ENCODE measurements at places on chromosomes 5 and 9.

DNA sequence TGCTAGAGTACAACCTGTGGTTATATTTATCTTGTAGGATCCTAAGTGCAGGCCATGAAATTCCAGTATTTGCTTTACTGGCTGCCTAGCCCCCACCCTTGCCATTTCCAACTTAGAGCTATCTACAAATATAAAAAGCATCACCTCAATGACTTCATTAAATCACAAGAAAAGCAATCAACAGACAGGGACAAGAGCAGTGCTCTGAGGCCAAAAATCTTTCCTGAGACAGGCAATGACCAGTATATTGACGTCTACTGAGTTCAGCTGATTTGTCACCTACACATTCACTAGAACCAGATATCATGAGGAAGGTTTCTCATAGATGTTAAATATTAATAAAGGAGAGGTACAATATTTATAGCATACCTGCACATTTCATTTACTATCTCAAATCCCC lies 38.4 kb upstream of the CTNNAL1 start:
- DNase-seq = no peak

DNA sequence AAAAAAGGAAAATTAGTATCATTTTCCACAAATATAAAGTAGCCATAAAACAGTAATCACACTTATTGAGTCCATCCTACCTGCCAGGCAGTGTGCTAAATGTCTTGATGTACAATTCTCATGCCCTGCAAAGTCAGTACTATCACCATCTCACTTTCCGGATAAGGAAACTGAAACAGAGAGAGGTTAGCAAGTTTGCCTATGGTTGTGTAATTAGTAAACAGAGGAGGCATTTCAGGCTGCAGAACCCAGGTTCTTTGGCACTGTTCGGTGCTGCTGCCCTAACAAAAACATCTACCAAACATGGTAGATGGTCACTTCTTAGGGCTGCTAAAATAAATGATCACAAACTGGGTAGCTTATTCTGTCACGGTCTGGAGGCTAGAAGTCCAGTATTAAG lies 22.6 kb downstream of the PLAC8L1 start:
- no peak for DNase-seq

GRCh38 chr9:37107701-37108100 lies 12.7 kb upstream of the ZCCHC7 start:
- no peak for DNase-seq

GRCh38 chr9:34114436-34114835 lies 12.1 kb downstream of the DCAF12 start:
- DNase-seq = no peak

- no peak for DNase-seq
These were observed 258.2 kb downstream of the ENC1 start for GRCh38 chr5:74382123-74382855.

DNA sequence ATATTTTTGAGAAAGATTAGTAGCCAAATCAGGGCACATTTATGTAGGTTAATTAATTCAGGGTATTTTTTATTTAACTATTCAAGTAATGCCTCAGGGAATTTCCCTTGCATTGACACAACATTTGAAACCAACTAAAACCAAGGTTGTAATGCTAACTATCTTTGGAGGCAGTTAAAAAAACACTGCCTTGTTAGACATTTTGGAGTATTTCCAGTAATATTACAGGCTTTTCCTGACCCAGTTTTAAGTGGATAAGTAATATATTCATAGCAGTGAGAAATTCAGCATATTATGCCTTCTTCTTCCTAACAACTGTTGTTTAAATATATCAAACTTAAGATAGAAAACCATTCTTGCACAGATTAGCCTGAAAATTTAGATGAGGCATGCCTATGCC lies 175.1 kb downstream of the TMC1 start:
- DNase-seq = no peak

DNA sequence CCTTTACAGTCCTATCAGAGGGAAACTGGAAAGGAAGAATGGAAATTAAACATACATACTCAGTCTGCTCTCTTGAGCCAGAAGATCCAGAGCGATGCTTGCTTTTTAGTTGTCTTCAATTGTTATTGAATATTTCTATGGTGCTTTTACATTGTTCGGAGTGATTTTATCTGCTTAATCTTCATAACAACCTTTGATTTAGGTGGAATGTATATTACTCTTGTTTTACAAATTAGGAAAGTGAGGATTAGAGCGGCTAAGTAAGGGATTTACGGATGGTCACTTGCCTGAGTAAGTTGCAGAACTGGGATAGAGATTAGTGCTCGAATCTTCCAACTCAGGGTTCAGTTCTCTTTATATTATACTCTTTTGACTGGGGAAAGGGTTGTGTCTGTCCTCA lies 69.1 kb downstream of the PBX3 start:
- DNase-seq = no peak

- DNase-seq = no peak
These were observed 148.1 kb downstream of the MTX3 start for GRCh38 chr5:79842991-79843390.

DNA sequence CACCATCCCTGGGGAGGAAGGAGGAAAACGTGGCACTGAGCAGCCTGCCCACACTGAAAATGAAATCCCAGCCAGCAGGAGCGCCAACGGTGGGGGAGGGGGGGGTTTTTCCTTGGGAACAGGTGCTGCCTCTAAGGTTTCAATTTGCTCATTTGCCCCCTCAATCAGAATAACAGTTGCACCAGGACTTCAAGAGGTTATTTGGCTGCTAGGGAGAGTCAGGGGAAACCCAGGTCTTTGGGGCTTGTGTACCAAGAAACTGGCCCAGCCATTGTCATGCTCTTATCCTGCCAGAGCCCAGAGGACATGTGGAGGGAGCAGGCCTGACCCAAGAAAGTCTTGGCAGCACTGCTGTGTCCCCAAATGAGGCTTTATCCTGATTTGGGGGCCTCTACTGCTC lies 66.5 kb downstream of the NDFIP1 start:
- no peak for DNase-seq

- DNase-seq = no peak
These were observed 34.1 kb upstream of the EFNA5 start for GRCh38 chr5:107704681-107705401.

- DNase-seq = no peak
These were observed 307.6 kb downstream of the CTNND2 start for GRCh38 chr5:11596657-11597071.

DNA sequence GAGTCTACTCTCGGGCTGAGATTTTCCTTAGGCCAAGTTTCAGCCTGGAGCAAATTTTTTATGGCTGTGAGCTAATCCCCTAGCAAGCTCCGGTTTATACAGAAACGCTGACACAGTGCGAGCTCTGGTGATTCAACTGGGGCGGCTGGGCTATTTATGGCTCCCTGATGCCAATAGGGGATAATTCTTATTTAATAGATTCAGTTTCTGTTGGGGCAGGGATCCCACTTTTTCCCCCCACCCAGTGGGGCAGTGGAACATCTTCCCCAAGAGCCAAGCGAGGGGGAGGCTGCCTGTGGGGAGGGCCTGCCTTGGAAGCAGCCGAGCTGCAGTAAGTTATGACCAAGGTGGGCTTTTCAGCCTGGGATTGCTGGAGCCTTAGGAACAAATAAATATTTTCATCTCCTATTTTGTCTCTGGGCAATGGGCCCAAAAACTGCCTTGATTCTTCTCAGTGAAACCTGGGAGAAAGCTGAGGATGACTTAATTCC lies 129.1 kb downstream of the MACROH2A1 start:
- DNase-seq = no peak

- no peak for DNase-seq
These were observed 366.9 kb downstream of the DEPDC1B start for GRCh38 chr5:60333005-60333571.

GRCh38 chr5:107370396-107370968 lies 300.3 kb downstream of the EFNA5 start:
- no peak for DNase-seq

- no peak for DNase-seq
These were observed 59.2 kb upstream of the NR4A3 start for GRCh38 chr9:99762470-99762869.

DNA sequence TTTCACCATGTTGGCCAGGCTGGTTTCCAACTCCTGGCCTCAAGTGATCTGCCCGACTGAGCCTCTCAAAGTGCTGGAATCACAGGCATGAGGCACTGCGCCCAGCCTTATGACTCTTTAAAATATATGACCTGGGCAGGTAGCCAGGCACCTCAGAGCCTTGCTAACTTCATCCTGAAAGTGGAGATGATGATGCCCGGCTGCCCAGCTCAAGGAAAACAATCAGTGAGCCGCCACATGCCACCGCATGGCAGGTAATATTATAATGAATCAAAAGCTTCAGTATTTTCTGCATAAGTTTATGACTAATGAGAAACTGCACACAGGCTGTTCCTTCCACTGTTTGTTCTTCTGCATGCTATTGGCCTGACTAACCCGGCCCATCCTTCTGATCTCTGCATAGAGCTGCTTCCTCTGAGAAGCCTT lies 30.4 kb upstream of the DMRT1 start:
- DNase-seq = no peak

DNA sequence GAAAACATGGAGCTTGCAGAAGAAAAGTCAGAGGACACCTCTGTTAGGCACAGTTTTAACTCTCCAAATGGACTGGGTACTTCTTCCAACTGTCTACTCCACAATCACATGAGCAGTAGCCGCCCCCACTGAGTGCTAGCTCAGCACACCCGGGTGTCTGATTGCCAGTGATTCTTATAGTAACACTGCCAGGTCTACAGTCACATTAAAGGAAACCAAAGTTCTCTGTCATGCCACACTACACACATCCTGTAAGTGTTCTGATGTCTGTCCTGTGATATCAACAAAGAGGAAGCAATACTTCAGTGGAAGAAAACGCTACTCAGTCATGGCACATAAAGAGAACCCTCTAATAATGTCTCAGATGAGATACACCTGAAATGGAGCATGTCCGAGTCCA lies at the start of gene HAVCR2:
TSS of gene HAVCR2 (minus strand) at position 69 of the 400 bp plus-strand sequence. CDS start at position 8, 61 bp downstream.
- no peak for DNase-seq

DNA sequence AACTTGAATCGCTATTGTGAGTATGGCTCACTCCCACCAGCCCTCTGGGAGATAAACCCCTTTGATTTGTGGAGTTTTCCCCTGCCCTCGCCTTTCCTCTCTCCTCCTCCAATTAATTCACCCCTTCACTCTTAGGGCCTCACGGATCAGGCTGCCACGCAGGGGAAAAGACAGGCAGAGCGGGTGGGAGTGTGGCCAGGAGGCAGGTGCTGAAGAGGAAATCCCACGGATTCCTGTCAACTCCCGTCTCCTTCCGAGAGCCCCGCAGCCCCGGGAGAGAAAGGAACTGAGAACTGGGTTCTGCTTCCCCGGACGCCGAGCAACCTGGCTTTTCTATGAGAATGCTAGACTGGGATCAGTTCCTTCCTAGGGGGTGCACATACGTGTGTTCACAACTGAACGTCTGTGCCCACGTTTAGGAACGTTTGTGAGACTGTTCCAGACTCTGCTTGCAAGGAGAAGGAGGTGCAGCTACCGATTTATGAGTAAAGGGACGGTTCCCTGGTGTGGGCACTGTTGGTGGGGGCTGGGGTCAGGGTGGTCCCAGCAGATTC lies 314.5 kb upstream of the TLE4 start:
- no peak for DNase-seq

DNA sequence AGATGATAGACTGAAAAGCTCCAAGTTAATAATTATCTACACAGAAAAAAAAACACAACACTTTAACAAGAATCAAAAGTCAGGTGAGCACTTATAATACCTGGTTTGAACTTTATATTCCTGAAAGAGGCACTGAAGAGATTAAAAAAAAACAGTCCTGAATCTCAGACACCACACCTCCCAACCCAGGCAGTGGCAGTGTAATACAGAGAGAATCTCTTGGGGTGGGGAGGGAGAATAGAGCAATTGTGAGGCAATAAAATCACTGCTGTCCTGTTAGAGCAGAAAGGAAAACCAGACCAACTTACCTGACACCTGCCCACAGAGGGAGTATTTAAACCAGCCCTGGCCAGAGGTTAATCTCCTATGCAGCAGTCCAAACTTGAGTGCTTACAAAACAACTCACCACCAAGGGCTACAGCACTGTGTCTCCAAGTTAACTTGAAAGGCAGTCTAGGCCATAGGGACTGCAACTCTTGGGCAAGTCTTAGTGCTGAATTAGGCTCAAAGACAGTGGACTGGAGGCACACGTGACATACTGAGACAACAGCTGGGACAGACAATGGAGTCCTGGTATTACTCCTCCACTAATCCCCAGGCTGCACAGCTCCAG lies 54.2 kb downstream of the SLCO4C1 start:
- DNase-seq = no peak

- no peak for DNase-seq
These were observed 53.3 kb upstream of the IL17B start for GRCh38 chr5:149432376-149432775.

- DNase-seq = no peak
These were observed 9.6 kb upstream of the TOR4A start for GRCh38 chr9:137267933-137268355.

DNA sequence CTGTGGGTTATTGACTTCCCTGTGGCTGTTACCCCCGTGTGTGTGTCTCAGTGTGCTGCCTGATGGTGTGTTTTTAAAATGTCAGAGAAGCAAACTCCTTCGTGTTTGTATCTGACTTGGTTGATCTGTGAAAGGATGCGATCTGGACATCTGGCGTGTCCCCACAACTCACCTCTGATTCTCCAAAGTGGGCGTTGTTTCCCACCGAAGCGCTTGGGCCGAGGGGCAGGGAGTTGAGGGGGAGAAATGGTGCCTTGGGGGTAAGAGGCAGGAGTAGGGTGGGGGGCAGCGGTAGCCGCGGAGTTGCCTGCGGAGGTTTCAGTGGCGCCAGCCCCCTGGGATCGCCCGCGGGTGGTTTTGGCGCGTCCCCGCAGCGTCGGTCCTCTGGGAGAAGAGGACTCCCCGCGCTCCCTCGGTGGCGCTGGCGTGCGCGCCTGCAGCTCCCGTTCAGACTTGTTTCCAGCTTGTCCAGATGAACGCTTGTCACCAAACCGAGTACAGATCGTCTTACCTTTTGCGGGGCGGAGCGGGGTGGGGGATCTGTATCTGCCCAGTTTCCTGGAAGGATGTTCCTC lies 1.1 kb downstream of the MAST4 start:
- DNase-seq = no peak
